Stimulated activated CD4-positive, alpha-beta T cell treated with anti-CD3 and anti-CD28 coated beads, TNF-alpha, amount 100 ng/mL, for 1 hour (primary cell): ENCODE measurements at places on chromosomes 3 and 15.

GRCh38 chr3:173663696-173664111 is 266.2 kb downstream of the NLGN1 start:
- no peak for DNase-seq

DNA sequence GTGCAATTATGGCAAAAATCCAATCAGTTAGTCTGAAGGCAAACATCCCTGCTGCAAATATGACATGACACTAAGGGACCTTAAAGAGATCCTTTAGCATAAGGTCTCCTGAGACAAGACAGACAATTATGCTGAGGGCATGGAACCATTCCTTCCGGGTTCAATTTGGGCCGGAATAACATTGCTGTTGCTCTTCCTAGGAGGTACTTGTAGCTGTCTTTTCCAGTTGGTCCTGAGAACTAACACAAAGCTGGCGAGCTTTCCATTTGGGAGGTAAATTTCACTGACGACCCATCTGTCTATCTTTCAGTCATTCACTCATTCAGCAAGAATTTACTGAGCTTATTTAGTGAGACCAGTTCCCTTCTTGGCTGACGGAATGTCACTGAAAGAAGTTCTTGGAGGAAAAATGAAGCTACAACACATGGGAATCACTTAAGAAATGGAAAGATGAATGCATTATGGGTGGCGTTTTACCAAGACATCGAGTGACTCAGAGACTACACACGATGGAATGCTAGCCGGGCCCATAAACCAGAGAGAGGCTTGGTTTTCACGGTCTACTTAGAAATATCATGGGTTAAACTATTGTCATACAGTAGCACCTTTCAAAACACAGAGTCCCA is 215.5 kb downstream of the PDZRN3 start:
- no peak for DNase-seq

DNA sequence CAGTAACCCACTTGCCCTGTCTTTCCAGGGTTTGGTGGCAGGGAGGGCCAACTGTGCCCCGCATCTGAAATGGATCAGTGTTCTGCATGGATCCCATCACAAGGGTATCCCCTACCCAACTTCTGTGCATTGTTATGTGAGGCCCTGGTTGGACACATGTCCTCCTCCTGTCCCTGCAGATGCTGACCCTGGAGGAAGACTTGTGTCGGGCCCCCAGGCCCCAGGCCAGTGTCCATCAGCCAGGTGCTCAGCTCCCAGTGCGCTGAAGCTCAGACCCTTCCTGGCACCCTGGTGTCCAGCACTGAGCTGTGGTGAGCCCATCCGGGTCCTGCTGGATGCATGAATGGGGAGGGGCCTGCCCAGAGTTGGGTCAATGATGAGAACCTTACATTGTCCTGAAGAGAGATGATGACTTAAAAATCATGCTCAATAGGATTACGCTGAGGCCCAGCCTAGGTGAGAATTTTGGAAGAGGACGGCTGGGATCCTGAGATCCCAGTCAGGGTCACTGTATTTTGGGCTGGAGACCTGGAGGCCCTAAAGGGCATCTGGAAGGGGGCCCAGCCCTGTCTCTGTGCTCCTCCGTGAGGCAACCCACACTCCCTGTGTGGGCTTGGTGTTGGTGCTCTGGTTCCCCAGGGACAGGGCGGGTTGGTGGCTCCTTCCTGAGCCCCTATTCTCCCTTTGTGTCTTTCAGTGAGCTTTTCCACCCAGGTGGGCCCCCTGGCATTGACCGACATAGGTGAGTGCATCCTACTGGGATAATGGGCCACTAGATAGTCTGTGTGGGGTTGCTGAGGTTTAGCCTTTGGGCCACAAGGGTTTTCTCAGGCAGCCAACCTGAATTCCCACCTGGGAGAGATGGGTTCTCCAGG is 199.1 kb downstream of the UBE3A start:
- no peak for DNase-seq

DNA sequence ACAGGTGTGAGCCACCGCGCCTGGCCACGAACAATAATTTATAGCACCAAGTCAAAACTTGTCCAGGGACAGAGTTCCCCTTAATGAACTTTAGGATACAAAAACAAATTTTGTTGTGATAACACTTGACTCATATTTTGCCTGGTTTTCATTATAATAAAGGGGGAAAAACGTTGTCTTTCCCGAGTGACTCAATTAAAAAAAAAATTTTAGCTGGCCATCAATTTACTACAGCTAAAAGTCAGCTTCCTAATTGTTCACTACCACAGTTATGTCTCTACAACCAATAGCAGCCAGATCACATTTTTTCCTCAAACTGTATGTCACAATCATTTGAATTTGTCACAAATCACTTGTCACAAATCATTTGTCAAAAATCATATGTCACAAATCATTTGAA is 116.0 kb downstream of the P3H2 start:
- no peak for DNase-seq

- DNase-seq, result no peak
These were observed 975 bp downstream of the PCSK6 start for GRCh38 chr15:101488300-101489164.

DNA sequence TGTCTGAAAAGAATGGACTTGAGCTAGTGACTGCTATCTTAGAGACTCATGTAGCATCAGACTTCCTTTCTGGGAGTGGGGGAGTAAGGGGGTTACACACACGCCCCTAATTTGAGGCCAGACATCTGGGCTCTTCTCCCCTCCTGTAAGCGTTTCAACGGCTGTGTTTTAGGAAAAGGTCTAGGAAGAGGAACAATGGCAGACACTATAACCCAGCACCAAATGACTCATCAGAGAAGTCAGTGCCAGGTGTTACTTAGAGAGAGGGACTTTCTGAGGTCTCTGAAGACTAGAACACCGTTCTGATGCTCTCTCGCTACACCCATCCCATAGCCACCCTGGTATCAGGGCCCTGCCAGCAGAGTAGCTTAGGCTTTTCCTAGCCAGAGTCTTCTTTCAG is 65.5 kb downstream of the SSUH2 start:
- no peak for DNase-seq

GRCh38 chr3:187084580-187084979 is 54.7 kb downstream of the RPL39L start:
- no peak for DNase-seq
